ENCODE measurements at places on chromosomes 2 and 18.

- no peak for DNase-seq
Measured at GRCh38 chr2:129325151-129325550, 654.3 kb upstream of the RAB6C start.

DNA sequence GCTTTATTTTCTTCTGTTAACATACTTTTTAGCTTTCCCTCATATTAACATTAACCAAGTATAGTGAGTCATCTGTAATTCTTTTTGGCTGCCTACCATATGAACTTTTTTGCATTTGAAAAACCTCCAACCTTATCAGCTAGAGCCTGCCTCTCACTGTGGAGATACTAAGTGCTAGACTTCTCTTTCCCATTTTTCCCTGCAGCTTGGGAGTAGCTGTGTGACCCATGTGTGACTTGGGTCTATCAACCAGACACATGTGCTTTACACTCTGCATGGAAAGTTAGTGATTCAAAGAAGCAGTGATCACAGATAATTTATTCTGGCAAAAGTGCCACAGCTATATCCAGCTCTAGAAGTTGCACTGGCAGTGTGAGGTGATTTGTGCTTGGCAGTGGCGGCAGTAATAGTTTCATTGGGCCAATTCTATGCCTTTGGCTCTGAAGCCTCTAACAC lies 36.3 kb downstream of the PREPL start:
- no peak for DNase-seq

- no peak for DNase-seq
Measured at GRCh38 chr2:19409046-19409445, 50.6 kb upstream of the OSR1 start.

- no peak for DNase-seq
Measured at GRCh38 chr2:120660771-120661459, 74.8 kb upstream of the GLI2 start.

DNA sequence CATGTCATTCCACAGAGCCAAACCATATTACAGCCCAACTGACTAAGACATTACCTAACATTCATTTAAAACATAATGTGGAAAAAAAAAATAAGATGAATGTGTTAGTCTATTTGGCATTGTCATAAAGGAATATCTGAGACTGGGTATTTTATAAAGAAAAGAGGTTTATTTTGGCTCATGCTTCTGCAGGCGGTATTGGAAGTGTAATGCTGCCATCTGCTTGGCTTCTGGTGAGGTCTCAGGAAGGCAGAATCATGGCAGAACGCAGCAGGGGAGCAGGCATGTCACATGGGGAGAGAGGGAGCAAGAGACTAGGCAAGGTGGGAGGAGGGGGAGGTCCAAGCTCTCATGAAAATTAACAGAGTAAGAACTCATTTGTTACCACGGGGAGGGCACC lies 504.8 kb upstream of the LRATD1 start:
- no peak for DNase-seq

- no peak for DNase-seq
Measured at GRCh38 chr2:198311020-198311419, 506.6 kb downstream of the PLCL1 start.

DNA sequence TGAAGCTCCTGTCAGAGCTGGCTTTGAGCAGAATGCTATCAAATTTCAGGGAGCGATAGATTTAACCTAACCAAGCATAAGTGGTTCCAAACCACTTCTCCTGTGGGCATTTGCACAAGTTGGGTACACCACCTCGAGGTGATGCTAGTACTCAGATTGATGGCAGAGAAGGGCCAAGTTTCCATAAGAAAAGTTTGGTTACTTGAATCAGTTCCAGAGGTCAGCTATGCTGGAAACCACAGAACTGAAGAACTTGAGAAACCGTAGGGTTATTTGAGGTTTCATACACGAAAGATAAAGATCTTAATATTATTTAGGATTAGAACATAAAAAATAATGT lies 238.2 kb upstream of the SOX11 start:
- peak; percentile 56 for DNase-seq

DNA sequence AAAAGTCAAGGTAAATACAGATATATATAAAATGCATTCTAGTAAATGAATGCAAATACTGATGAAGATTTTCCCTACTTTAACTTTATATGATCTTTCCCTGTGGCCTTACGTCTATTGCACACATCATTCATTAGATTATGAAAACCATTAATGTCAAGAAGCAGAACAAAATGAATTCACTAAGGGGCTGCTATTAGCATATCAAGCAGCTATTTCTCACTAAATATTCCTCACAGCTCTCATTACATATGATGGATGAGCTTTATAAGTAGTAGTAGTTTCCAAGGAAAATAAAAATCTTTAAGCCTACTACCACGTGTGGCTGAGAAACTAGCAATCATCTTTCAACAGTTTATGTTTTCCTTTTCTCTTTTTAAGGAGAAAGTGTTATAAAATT lies 702.8 kb upstream of the SLC39A10 start:
- no peak for DNase-seq

DNA sequence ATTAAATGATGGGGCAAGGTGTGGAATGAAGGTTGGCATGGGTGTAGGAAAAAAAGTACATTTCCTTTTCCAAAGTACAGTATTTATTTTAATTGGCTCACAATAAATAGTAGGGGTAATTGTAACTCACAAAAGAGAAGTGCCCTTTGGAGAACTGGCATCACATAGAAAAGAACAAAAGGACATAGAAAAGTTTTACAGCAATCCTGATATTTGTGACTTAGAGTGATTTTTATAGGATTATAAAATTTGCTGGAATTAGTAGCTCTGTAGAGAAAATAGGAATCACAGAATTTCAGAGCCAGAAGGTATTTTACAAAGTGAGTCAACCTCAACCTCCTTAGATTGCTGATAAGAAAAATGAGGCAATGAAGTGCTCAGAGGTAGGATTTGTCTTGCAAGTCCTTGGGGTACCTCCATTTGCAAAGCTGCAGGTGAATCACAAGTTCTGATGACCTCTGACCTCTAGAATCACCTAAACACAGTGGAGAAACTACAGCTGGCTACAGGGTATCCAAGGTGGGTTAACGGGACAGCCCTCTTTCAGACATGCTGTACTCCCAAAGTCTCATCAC lies 133.6 kb downstream of the SOCS6 start:
- DNase-seq: no peak

DNA sequence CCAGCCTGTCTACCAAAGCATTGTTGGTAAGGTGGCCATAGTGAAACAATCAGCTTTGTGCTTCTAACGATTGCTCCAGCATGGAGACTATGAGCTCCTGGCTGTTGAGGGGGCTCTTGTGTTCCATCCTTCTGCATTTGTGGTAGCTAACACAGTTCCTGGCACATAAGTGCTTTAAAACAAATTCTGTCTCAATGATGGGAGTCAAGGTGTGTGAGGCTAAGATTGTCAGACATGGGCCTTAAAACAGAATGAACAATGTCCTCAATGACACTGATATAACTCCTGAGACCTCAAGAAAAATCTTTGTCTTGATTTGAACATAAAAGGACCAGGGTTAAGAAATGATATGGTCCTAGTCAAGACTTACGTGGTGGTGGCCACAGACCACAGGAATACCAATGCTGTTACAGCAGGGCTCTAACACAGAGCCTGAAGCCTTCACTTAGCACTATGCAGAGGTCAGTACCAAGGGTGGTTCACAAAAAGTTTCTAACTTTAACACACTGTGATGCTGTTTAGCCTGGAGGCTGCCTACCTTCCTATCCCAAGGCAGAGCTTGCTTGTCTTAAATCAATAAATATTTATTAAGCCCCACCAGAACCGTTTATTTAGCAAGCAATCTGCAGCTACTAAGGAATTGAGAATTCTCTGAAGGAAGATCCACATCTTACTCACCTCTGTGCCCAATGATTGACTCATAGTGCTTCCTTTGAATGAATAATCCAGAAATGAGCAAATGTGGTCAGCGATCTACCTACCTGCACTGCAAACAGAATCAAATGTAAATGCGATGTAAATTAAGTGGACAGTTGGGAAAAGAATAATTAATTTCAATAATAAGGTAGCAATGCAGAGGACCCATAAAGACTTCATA lies 35.1 kb downstream of the EVA1A start:
- no peak for DNase-seq

- no peak for DNase-seq
Measured at GRCh38 chr2:33484042-33484621, 7.7 kb downstream of the RASGRP3 start.

GRCh38 chr2:121429927-121430520 lies 100.7 kb upstream of the RNU4ATAC start:
- DNase-seq: no peak

- no peak for DNase-seq
Measured at GRCh38 chr2:16238786-16239185, 298.4 kb downstream of the MYCN start.

DNA sequence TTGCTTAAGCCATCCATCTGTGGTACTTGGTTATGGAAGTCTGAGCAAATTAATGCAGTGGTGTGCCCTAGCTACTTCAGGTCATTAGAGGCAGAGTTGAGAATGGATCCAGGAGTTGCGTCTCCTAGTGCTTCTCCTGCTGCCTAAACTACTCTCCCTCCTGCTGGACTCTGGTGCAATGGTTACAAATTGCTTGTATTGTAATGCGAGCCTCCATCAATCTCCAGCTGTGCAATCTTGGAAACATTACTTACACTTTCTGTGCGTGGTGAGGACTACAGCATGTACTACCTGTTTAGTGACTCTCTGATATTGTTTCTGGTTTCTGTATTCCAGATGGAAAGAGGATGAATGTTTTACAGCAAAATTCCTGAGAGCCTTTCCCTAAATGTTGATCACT lies 119.0 kb upstream of the CYRIA start:
- DNase-seq: no peak

GRCh38 chr2:28958689-28959088 lies 22.4 kb upstream of the TOGARAM2 start:
- peak; percentile 86 for DNase-seq

DNA sequence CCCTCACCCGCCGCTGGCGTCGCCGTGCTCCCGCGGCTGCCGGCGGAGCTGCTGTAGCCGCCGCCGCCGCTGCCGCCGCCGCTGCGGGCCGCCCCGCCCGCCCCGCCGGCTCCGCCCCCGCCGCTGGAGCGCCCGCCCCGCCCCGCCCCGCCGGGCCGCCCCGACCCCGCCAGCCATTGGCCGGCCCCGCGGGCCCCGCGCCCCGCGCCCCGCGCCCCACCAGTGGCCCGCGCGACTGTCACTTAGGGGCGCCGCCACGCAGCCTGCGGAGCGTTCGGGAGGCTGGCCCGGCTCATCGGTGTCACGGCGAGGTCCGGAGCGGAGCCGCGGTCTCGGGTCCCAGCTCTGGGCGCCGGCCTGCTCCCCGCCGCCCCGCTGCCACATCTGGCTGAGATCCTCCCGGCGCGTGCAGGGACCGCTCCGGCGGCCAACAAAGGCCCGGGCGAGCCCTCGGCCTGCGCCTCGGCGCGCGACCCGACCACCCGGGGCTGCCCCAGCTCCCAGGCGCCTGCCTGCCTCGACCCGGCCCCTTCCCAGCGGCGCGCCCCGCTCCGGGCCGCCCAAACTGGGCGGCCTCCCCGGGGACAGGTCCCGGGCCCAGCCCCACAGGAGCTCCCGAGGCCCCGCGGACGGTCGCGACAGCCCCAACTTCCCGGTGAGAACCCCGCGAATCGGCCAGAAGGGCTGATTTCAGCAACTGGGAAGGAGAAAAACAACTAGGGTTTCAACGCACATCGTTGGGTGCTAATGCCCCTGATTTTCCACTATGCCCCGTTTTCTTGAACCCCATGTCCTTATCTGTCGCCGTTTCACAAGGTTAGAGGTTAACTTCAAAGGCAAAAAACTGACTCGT lies at the start of gene MGAT4A:
MGAT4A (minus strand) TSS at position 92 of the 853 bp plus-strand sequence. CDS start 4,800 bp downstream, outside the sequence.
- peak; percentile 67 for DNase-seq

DNA sequence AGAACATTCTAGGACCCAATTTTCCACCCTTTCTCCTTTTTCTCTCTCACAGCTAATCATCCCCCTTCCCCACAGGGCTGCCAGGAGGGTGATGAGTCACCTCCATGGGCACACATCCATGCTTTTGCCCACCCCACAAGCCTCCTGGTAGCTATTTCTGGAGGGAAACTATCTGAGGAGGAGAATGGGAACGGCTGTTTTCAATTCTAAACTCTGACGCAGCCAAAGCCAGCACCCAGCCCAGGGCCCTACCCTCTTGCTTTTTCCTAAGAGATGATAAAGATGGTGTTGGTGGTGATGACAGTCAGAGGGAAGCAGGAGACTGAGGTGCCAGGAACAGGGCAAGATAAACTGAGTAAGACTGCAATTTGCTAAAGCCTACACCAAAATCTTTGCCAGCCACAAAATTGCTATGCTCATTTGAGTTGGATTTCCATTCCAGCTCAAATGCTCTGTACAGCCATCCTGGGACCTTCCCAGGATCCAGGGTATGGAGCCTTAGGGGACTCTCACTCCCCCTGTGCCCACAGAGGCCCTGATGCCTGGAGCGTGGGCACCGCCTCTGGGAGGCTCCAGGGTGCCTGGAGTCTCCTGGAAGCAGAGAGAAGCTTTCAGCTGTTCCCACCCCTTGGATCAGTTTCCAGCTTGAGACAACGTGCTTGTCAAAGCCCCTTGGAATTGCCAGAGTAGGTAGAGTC lies 62.0 kb upstream of the FZD7 start:
- DNase-seq: no peak

- DNase-seq: no peak
Measured at GRCh38 chr2:113376913-113377445, 60.5 kb upstream of the ZNG1B start.

- no peak for DNase-seq
Measured at GRCh38 chr18:80171054-80171872, 62.2 kb downstream of the ADNP2 start.

- peak; percentile 11 for DNase-seq
Measured at GRCh38 chr2:63842149-63843061, 709 bp downstream of the UGP2 start.

GRCh38 chr2:198697218-198697617 lies 760.5 kb downstream of the SATB2 start:
- no peak for DNase-seq

GRCh38 chr2:171084128-171084527 lies 76.6 kb downstream of the TLK1 start:
- DNase-seq: no peak

DNA sequence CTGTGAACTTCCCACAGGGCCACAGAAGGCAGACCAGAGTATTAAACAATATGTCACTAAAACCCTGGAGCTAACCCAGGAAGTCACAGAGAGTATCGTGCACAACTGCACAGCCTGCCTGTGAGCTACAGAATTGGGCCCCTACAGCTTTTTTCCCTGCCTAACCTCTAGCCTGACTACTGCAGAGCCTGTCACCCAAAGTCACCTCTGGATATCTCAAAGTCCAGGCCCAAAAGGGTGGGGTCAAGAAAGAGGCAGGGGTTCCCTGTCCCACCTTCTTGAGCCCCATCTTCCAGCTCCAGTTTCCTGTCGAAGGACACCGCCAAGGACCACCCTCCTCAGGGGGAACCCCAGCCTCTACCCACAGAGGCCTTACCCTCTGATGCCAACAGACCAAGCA lies 13.5 kb downstream of the GAD1 start:
- no peak for DNase-seq

GRCh38 chr2:212595036-212595654 lies 56.5 kb upstream of the ERBB4 start:
- no peak for DNase-seq

GRCh38 chr2:126634273-126634861 lies 21.6 kb upstream of the GYPC start:
- no peak for DNase-seq

DNA sequence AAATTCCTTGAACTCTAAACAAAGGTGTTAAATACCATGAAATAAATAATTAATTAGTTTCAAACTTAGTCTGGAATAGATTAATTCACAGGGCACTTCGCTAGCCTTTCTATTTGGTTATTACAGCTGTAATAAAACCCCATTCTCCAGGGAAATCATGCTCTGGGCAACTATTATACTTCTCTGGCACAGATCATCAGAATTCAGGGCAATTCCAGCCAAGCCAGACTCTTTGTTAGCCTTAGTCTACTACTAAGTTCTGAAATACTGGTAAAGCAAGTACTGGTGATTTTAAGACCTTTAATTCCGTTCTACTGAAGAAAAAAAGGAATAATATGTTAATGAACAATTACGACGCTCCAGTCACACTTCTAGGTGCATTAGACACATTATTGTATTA lies 123.4 kb upstream of the PDE1A start:
- DNase-seq: no peak

All from NCI-H2171 (cell line).